ENCODE measurements at places on chromosomes 5 and 9.

GRCh38 chr9:85114799-85115198 is 445.3 kb downstream of the NTRK2 start:
- DNase-seq = no peak

DNA sequence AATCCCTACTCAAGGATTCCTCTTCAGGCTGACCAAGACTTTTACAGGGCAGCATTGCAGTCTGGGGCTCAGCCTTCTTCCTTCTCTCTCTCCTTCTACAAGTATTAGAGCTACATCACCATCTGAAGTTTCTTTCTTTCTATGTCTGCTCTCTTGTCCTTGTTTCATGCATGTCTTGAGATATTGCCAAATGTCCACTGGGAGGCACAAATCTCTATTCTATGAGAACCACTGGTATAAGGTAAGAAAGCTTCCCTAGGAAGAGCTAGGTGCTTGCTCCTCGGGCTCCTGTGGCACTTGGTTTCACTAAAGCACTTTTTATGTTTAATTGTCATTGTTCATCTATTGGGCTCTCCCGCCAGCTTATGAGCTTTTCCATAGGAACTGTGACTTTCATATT is 289.2 kb upstream of the PCSK5 start:
- no peak for DNase-seq

GRCh38 chr9:109889456-109889855 is 109.5 kb downstream of the PALM2AKAP2 start:
- no peak for DNase-seq

DNA sequence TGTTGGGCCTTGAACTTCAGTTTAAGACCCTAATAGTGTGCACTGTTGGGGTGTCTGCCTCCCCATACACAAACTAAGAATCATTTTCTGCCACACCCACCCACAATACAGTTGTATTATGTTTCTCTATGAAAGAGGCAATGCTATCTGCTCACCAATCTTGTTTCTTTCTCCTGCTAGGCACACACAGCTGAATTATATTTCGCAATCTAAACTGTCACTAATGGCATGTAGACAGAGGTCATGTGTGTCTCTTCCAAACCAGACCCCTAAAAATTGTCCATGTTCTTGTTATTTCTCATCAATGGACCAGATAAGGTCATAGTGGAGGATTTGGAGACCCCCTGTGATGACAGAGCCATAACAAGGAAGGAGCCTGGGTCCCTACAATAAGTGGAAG is 57.3 kb downstream of the RIGI start:
- DNase-seq = no peak

GRCh38 chr9:83441390-83441789 is 96.8 kb downstream of the FRMD3 start:
- DNase-seq = no peak

DNA sequence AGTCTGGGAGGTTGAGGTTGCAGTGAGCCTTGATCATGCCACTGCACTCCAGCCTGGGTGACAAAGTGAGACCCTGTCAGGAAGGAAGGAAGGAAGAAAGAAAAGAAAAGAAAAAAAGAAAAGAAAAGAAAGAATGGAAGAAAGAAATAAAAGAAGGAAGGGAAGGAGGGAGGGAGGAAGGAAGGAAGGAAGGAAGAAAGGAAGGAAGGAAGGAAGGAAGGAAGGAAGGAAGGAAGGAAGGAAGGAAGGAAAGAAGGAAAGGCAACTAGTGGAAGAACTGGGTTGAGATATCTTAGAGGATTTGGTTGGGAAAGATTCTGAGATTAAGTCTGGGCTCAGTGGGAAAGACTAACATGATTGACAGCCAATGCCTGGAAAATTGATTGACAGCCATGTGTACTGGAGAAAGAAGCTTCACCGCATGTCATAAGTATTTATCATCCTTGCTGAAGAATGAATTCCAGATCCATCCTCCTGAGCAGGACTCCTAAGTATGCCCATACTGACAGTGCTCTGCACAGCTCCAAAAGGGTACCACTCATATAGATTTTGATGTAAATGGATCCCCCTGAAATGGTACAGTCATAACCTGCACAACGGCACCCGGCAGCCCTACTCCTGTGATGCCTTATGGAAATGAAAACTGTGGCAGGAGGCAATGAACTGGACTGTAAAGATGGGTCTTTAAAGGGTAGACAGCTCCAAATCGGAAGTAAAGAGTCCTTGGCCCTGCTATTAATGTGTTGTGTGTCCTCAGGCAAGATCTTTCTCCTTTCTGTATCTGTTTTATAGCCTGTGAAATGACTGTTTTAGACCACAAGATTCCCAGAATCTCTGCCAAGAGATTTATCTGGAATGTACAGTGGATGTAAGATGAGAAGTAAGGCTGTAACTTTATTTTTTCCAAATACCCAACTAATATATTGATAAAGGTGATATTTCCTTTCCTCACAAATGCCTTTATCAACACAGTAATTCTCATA is 16.9 kb upstream of the ADRA1B start:
- DNase-seq = no peak

DNA sequence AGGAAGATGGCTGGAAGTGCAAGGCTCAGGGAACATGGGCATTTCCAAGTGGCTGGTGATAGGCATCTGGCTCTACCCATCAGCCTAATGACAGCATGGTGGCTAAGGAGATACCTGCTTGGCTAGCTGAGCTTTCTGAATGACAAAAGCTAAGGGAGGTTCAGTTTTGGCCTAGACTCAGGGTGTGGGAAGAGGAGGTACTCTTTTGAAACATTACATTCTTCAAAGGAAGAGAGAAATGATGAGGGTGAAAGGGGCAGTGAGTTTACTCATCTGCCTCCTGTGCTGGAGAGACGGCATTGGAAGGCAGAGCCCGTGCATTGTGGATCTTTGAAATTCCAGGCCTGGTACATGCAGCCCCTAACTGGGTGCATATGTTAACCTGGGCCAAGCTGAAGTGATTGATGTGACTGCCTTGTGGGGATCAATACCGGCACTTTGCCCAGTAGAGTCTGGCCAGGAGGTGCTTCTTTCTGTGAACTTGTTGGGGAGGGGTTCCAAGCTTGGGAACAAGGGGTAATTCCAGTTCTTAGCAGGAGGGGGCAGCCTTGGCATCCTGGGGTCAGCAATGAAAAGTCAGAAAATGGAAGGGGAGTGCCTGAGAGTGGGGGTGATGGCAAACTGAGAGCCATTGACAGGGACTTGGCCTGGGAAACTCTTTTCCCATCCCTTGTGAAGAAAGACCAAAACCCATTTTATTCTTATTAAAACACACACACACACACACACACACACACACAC is 108.6 kb downstream of the ACER2 start:
- DNase-seq = no peak

- DNase-seq = no peak
Measured at GRCh38 chr5:99586878-99587277, 658.1 kb upstream of the CHD1 start.

DNA sequence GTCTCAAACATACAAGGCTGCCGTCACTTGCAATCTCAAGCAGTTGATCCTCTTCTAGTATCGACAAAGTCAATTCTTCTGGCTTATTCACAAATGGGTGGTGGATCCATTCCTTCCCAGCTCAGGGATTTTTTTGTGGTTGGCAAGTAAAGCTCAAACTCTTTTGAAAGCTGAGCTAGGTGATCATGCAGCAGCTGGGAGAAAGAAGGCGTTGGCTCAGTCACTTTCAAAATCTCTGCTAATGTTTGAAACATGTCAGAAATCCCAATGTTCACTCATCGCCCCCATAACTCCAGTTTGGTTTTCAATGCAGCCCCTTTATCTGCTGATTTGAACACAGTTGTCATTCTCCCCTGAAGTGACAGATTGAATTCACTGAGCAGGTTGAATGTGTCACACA is 4.0 kb upstream of the HNRNPA0 start:
- DNase-seq = no peak
